Right atrium auricular region (tissue), 2 donors: ENCODE measurements at places on chromosomes 2 and 18.

GRCh38 chr2:17863539-17863938, 14.9 kb upstream of the KCNS3 start:
- no peak for DNase-seq
- no peaks in the 10 kb centered on the region for H3K36me3 ChIP-seq
- H3K27ac ChIP-seq: no peak overlapping the region
- no peaks in the 10 kb centered on the region for H3K4me1 ChIP-seq
- no peaks in the 10 kb centered on the region for H3K27me3 ChIP-seq
- no peak overlapping the region for H3K4me3 ChIP-seq

DNA sequence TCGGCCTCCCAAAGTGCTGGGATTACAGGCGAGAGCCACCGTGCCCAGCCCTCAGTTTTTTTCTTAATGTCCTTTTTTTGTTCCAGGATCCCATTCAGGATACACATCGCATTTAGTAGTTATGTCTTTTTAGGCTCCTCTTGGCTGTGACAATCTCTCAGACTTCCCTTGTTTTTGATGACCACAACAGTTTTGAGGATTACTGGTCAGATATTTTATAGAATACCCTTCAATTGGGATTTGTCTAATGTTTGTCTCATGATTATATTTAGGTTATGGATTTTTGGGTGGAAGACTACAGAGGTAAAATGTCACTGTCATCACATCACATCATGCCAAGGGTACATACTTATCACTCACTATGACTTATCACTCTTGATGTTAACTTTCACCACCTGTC, 46.7 kb downstream of the SCN3A start:
- H3K4me1 ChIP-seq: no peaks in the 10 kb centered on the region
- H3K36me3 ChIP-seq: no peaks in the 10 kb centered on the region
- no peak for DNase-seq
- H3K27ac ChIP-seq: no peak overlapping the region
- no peaks in the 10 kb centered on the region for H3K27me3 ChIP-seq

DNA sequence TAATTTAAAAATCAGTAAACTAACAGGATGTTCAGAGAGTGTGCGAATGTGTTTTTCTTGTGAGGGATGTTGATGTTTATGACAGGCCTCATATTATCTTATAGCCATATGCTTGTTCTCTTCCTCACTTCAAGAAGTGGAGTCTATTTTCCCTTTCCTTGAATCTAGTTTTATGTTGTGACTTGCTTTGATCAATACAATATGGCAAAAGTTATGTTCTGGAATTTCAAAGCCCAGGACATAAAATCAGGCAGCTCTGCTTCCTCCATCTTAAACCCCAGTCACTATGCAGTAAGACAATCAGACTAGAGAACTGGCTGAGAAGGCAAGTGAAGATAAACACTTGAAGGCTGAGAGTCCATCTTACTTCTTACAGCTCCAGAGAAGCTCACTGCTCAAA, 585.1 kb upstream of the NETO1 start:
- H3K4me3 ChIP-seq: no peak overlapping the region
- DNase-seq: no peak
- H3K27me3 ChIP-seq: no peaks in the 10 kb centered on the region
- H3K36me3 ChIP-seq: no peaks in the 10 kb centered on the region
- H3K27ac ChIP-seq: no peak overlapping the region
- no peaks in the 10 kb centered on the region for H3K4me1 ChIP-seq

DNA sequence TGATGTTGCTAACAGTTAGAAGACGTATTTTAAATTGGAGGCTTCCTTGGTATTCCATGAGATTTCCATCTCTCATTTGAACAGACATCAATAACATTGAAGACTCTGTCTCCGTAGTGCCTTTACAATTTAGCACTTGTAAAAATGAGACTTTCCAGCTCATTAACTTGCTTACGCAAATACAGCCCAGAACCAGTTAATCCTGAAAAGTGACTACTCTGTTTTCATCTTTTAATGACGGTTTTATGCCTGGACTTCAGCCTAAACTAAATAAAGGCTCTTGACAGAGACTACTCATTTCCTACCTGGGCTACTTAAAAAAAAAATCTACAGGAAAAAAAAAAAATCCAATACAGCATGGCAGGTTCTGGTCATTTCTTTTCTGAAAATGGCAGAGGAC, 148.6 kb downstream of the LRATD1 start:
- no peaks in the 10 kb centered on the region for H3K27me3 ChIP-seq
- no peak overlapping the region for H3K4me3 ChIP-seq
- DNase-seq: no peak
- no peaks in the 10 kb centered on the region for H3K4me1 ChIP-seq
- no peak overlapping the region for H3K27ac ChIP-seq

- no peak overlapping the region for H3K27ac ChIP-seq
- no peaks in the 10 kb centered on the region for H3K4me1 ChIP-seq
- no peak for DNase-seq
- H3K4me3 ChIP-seq: no peak overlapping the region
- H3K27me3 ChIP-seq: no peaks in the 10 kb centered on the region
- H3K36me3 ChIP-seq: no peaks in the 10 kb centered on the region
These were observed 45.3 kb downstream of the CD28 start for GRCh38 chr2:203751685-203752271.

DNA sequence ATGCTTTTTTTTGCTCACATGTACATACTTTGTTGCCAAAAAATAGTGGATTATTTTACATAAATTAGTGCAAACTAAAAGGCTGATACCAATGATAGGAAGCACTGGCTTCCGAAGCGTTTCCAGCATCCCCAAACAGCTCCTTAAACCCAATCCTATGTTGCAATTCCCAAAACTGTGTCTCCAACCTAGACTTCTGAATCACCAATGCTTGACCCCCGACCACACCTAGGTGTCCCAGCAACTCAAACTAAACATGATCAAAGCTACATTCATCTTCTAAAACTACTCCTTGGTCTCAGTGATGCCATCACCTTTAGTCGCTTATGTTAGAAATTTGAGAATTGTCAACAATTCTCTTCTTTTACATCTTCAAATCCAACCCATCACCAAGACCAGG, 13.4 kb downstream of the ATP8B1 start:
- H3K27ac ChIP-seq: no peak overlapping the region
- no peaks in the 10 kb centered on the region for H3K27me3 ChIP-seq
- H3K36me3 ChIP-seq: no peaks in the 10 kb centered on the region
- no peak for DNase-seq
- peaks cover 49% of the 10 kb centered on the region for H3K4me1 ChIP-seq
- H3K4me3 ChIP-seq: no peak overlapping the region

GRCh38 chr2:172294983-172295382, 132.4 kb upstream of the ITGA6 start:
- H3K27ac ChIP-seq: no peak overlapping the region
- no peaks in the 10 kb centered on the region for H3K4me1 ChIP-seq
- DNase-seq: no peak
- H3K4me3 ChIP-seq: no peak overlapping the region
- no peaks in the 10 kb centered on the region for H3K36me3 ChIP-seq

DNA sequence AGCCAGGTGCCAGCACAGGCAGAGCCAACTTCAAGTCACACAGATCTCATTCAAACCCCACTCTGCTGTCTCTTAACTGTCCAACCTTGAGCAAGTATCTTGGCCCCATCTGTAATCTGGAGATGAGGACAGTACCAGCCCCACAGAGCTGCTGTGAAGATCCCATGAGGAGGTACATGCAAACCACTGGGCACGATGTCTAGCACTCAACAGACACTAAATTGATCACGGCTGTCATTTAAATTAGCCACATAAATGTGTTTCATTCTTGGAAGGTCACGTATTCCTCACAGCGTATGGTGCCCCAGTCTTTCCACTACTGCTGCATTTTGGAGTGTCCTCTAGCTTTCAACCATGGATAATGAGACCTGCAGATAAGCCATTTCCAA, 167.6 kb upstream of the ID2 start:
- peaks cover 36% of the 10 kb centered on the region for H3K4me1 ChIP-seq
- DNase-seq: no peak
- no peaks in the 10 kb centered on the region for H3K27me3 ChIP-seq
- H3K27ac ChIP-seq: no peak overlapping the region
- H3K4me3 ChIP-seq: no peak overlapping the region

- H3K36me3 ChIP-seq: peaks cover 37% of the 10 kb centered on the region
- H3K27ac ChIP-seq: no peak overlapping the region
- peaks cover 31% of the 10 kb centered on the region for H3K4me1 ChIP-seq
- no peak for DNase-seq
These were observed 1.8 kb upstream of the MPV17 start for GRCh38 chr2:27324720-27325119.
